ENCODE measurements at places on chromosomes 7 and 10. TPM values are rescaled to one million over a fixed set of nuclear protein-coding genes. Genes with fewer than 3 reads are reported as not detected.

The WDR86 gene
- total RNA-seq = not detected

The ADRA2A gene
- 0.18 TPM for total RNA-seq

The OPN4 gene
- not detected for total RNA-seq

The CLEC5A gene
- total RNA-seq = not detected

The TMEM26 gene
- total RNA-seq = 0.09 TPM

The UCN3 gene
- not detected for total RNA-seq

The PDK4 gene
- total RNA-seq = 4.2 TPM

The PGAM2 gene
- not detected for total RNA-seq

The HHEX gene
- 32.8 TPM for total RNA-seq

The ITPRID1 gene
- total RNA-seq = not detected

The BLVRA gene
- 32.9 TPM for total RNA-seq

The GUSB gene
- 25.9 TPM for total RNA-seq

The ERVW-1 gene
- total RNA-seq = not detected

The ZNF248 gene
- total RNA-seq = 6.8 TPM

The MRPS24 gene
- 54.9 TPM for total RNA-seq

The CBLL1 gene
- 13.1 TPM for total RNA-seq

The SLC16A9 gene
- total RNA-seq = 0.19 TPM

The IL6 gene
- 16.7 TPM for total RNA-seq

The DOCK1 gene
- 108 TPM for total RNA-seq

The RAMP3 gene
- not detected for total RNA-seq

The IQUB gene
- 0.36 TPM for total RNA-seq

The ODAD2 gene
- total RNA-seq = 0.36 TPM

The TMEM213 gene
- total RNA-seq = not detected

The TSPAN12 gene
- total RNA-seq = 10.7 TPM

The SNX8 gene
- total RNA-seq = 6.4 TPM

All from endothelial cell of coronary artery (primary cell).